NCI-H146 (cell line): ENCODE measurements at places on chromosomes 1 and 21.

DNA sequence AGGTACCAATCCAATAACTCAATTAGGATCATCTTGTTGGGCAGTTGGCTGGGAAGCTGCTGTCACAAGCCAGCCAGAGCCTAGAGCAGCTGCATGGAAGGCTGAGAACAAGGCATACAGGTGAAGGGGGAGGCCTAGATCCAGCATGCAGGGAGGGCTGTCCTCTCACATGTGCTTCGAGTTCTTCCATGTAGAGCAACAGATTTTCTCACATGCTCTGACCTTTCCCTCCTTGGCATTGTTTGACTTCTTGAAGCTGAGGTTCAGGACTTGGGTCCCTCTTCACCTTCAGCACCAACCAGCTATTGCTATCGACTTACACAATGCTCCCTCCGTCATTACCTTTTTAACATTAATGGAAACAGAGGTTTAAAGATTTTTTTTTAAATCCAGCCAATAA lies 257.7 kb downstream of the ATG4C start:
- peak; percentile 4 for DNase-seq

GRCh38 chr1:69993810-69994209 lies 211.6 kb downstream of the LRRC40 start:
- DNase-seq, result no peak

DNA sequence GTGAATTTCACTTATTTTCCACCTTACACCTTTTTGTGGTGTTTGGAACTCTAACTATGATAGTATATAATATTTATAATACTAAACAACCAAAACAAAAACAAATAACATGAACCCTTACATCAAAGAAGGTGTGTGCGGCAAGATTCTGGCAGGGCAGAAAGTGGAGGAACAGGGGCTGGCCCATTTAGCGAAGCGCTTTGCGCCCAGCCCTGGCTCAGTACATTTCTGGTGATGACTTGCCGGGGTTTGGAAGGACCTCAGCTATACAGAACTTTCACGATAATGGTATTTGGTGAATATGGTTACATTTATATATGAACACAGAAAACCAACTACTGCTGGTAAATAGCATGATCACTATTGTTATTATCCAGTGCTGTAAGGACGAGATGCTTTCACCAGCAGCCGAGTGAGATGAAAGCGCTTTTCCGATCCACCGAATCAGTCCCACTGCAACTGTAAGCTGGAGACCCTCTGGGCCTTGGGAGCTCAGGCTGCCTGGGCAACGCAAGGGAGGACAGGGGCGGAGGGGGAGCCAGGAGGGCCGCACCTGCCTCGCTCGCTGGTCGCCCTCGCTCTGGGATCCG lies 63.9 kb downstream of the CD247 start:
- no peak for DNase-seq

DNA sequence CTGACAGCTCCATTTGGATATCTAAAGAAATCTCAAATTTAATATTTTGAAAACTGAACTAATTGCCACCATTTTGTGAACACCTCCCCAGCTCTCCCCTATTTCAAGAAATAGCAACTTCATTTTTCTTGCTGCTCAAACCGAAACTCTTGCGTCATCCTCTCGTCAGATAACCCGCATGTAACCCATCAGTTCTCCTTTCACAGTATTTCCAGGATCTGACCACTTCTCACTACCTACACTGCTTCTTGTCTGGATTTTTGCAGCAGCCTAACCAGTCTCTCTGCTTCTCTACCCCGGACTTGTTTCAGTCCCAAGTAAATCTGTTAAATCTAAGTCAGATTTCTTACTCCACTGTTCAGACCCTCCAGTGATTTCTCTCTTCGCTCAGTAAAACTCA lies 75.6 kb downstream of the MTR start:
- no peak for DNase-seq

DNA sequence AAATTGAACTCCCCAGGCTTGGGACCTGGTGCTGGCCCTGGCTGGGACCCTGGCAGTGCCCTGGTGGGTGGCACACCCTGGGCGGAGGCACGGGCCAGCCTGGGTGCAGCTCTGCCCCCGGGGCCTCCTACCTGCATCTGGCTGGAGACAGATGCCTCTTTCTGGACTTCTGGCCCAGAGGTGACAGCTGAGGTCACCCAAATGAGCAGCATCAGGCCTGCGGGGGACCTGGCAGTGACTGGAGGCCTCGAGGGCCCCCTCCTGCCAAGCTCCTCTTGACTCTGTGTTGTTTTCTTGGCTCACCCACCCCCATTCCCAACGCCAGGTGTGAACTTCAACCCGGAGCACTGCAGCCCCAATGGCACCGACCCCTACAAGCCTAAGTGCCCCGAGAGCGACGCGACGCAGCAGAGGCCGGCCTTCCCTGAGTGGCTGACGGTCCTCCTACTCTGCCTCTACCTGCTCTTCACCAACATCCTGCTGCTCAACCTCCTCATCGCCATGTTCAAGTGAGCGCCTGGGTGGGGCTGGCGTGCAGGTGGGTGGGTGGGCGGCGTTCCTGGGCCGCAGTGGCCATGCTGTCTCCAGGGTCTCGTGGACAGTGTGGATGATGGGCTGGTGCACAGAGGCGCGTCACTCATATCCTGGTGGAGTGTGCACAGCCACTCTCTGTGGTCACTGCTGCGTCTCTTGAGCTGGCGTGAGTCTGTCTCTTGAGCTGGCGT lies 41.6 kb upstream of the LRRC3 start:
- DNase-seq, result no peak

GRCh38 chr1:210771131-210771530 lies 362.8 kb downstream of the KCNH1 start:
- no peak for DNase-seq

- DNase-seq, result no peak
These were observed 1.1 kb upstream of the GUCA2B start for GRCh38 chr1:42152119-42152518.

DNA sequence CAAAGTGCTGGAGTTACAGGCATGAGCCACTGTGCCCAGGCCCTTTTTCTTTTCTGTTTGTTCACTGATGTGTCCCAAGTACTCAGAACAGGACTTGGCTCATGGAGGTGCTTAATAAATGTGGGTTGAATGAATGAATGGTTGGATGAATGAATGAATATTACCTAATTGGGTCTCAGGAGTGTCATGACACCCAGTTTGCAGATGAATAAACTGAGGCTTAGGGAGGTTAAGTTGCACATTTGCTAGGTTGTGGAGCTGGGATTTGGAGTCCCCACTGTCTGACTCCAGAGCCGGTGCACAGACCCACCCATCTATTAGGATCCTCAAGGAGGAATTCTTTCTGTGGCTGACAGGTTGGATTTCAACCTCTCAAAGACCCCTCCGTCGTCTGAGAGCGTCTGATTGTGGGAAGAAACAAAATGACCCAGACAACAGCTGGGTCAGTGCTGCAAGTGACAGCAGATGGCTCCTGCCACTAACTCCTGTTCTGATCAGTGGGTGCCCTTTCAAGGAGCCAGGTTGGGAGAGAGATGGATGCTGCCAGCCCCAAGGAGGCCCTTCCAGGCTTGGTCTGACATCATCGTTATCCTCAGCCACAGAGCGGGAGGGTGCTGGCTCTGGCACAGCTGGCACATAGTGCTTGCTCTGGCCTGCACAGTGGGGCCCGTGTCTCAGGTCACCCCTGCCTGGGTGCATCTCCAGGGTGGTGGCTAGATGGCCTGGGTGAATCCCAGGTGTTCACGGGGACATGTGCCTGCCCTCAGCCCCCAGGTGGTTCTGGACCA lies 24.2 kb downstream of the ARHGEF10L start:
- DNase-seq, result no peak

DNA sequence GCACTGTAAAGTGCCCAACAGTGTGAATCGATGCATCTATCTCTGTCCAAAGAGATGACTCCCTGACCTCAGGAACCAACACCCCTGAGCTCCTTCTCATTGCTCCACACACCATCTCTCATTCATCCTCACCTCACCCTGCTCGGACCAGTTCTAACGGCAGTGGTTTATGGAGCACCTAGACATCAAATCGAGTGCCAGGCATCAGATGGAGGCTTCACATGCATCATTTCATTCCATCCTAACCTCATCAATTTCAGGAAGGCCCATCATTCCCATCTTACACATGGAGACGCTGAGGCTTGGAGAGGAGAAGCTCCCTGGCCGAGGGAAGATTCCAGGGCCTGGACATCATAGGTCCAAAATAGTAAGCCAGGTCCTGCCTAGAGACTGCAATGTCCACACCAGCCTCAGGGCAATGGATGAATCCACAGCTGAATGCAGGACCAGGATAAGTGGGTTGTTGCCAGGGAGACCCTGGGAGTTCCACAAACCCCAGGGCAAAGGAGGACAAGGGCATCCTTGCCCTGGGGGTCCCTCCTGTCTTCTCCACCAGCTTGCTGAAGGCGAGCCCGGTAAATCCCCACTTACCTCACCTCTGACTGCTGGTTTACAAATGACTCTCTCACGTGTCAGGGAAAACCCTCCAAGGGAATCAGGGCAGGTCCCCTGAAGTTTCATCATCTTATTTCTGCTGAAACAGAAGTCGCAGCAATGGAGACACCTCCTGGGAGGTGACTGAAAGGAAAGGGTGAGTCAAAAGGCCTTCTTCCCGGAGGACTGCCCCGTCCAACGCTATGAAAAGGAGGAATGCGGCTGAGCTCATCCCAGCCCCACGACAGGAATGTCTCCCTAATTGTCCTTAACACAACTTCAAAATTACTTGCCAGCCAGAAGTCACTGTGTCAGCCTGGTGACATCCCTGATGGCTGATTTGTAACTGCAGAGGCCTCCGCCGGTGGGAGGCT lies 9.0 kb upstream of the IFFO2 start:
- no peak for DNase-seq

DNA sequence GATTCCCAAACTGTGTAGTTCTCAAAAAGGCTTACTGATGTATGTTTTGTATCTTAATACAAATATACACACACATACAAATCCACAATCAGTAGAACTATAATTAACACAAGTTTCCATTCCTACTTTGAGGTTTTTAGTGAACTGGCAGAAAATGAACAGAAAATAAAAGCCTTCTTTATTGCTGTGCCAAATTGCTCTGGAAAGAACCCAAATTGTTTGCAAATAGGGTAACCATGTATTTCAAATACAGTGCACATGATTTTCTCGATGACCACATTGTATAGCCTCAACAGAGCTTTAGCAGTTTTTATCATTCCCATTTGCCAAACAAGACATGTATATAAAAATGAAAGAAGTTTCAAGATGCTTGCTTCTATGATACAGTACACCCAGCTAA lies 173.3 kb downstream of the COL24A1 start:
- no peak for DNase-seq

GRCh38 chr1:234256359-234256758 lies 116.9 kb upstream of the COA6 start:
- no peak for DNase-seq

DNA sequence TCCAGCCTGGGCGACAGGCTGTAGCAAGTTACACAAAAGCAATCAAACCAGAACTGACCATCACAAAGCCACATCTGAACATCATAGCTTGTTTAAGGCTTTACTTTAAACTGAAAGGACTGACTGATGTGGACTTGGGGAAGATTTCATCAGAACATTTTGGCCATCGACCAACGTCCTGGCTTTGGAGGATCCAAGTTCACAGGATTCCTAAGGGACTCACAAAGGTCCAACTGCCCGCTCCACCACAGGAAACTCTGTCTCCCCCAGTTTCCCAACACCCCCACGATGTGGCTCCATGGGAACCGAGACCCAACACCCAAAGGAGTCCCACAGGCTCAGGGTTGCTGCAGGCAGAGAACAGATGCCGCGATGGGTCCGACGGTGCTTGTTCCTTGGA lies 9.3 kb downstream of the SSU72 start:
- no peak for DNase-seq

GRCh38 chr1:115099693-115100050 lies 10.4 kb upstream of the TSPAN2 start:
- no peak for DNase-seq
